ENCODE measurements at places on chromosomes 1 and 21. TPM values are rescaled to one million over a fixed set of nuclear protein-coding genes. Genes with fewer than 3 reads are reported as not detected.

Gene MFSD2A
- total RNA-seq, result 0.37 TPM

Gene HSPA6
- total RNA-seq, result 3.1 TPM

Gene B3GALT5
- total RNA-seq, result 0.05 TPM

Gene ZNF281
- total RNA-seq, result 18.4 TPM

Gene VPS13D
- total RNA-seq, result 14.5 TPM

- H3K36me3 ChIP-seq, result no peaks in the 10 kb centered on the region
- H3K27ac ChIP-seq, result peak overlapping the region; percentile 99
- H3K4me3 ChIP-seq, result peak overlapping the region; percentile 82
- H3K4me1 ChIP-seq, result peaks cover 49% of the 10 kb centered on the region
- H3K27me3 ChIP-seq, result no peaks in the 10 kb centered on the region
Measured at GRCh38 chr1:154405747-154406571, 816 bp downstream of the IL6R start.

DNA sequence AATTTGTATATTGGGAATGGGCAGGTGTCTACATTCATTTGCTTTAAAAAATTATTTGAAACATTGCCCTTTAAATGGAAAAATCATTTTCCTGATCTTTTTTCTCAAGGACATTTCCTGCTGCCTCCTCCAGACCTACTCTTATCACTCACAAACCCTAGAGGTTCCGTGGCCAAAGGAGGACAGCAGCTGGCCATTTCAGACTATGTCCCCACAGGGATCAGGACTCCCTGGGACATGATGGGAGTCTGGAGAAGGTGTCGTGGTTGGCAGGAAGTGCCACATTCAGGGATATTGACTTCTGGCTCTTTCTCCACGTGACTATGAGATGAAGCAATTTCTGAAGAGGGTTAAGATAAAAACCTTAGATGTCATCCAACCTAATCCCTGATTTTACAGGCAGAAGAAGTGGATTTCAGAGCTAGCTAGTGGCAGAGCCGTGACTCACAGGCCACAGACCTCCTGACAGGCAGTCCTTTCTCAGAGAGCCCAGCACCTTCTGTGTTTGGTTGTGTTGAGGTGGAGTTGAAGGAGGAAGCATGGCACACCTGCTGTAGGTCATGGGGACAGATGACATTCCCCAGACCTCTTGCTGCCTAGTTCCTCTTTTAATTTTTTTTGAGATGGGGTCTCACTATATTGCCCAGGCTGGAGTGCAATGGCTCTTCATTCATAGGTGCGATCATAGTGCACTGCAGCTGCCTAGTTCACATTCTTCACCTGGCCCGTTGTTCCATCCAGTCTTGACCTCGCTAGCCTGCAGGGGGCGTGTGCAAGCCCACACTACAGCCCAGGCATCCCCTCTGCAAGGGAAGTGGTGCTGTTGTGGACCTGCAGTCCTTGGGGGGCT lies 25.5 kb upstream of the IL10 start:
- DNase-seq, result no peak
- no peak overlapping the region for H3K4me3 ChIP-seq
- no peaks in the 10 kb centered on the region for H3K36me3 ChIP-seq
- H3K27me3 ChIP-seq, result no peaks in the 10 kb centered on the region
- no peak overlapping the region for H3K27ac ChIP-seq

DNA sequence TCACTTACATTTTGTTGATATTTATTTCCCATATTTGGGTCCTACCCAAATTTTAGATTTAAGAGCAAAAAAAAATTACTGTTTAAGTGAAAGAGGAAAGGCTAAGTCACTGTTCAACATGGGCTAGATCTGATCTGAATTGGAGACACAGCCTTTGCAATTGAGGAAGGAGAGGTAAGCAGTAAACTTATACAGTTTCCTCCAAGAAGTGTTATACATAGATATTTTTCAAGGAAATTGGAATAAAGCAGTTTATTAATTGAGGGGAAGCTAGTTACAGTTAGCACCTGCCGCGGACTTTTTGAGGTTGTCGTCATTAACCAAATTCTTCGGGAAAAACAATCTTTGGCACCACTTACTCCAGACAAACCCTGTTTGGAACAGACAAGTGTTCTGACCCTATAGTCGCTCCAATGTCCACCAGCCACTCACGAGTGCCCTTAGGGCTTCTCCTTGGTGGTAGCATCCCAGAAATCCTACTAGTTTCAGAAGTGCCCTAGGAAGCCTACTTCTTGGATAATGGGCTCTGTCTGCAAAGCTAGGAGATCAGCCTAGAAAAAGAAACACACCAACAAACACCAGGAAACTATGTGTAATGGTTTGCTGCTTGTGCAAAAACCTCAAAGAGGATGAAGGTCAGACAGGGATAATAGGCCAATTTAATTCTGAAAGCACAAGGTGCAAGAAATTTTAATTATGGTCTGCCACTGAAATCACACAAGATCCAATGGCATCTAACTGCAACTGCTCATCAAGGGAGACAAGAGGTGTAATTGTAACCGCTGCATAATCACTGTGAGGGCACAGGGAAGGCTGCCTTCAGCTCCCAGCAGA lies 2.5 kb downstream of the WLS start:
- no peak for DNase-seq
- H3K27me3 ChIP-seq, result no peaks in the 10 kb centered on the region
- H3K4me1 ChIP-seq, result peaks cover 7% of the 10 kb centered on the region
- H3K4me3 ChIP-seq, result no peak overlapping the region

DNA sequence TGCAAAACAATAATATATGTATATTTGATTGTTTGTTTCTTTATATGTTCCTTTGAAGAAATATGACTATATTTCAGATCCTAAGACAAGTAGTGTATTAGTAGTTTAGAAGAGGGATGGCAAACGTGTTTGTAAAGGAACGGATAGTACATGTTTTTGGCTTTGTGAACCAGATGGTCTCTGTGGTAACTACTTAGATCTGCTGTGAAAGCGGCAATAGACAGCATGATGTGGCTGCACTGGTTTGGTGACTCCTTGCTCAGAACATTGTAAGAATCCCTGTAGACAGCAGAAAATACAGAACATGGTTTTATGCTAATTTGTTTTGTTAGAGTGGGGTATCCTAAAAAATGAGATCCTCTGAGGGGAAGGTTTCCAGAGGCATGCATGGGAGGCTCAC lies 3.1 kb downstream of the ACADM start:
- no peak for DNase-seq
- H3K27ac ChIP-seq, result no peak overlapping the region
- H3K27me3 ChIP-seq, result no peaks in the 10 kb centered on the region
- peaks cover 14% of the 10 kb centered on the region for H3K4me1 ChIP-seq
- H3K36me3 ChIP-seq, result peaks cover 1% of the 10 kb centered on the region

GRCh38 chr1:217602380-217602779 lies 28.5 kb downstream of the GPATCH2 start:
- no peak for DNase-seq
- H3K4me1 ChIP-seq, result no peaks in the 10 kb centered on the region
- H3K36me3 ChIP-seq, result no peaks in the 10 kb centered on the region
- no peak overlapping the region for H3K4me3 ChIP-seq
- H3K27me3 ChIP-seq, result no peaks in the 10 kb centered on the region
- H3K27ac ChIP-seq, result no peak overlapping the region

DNA sequence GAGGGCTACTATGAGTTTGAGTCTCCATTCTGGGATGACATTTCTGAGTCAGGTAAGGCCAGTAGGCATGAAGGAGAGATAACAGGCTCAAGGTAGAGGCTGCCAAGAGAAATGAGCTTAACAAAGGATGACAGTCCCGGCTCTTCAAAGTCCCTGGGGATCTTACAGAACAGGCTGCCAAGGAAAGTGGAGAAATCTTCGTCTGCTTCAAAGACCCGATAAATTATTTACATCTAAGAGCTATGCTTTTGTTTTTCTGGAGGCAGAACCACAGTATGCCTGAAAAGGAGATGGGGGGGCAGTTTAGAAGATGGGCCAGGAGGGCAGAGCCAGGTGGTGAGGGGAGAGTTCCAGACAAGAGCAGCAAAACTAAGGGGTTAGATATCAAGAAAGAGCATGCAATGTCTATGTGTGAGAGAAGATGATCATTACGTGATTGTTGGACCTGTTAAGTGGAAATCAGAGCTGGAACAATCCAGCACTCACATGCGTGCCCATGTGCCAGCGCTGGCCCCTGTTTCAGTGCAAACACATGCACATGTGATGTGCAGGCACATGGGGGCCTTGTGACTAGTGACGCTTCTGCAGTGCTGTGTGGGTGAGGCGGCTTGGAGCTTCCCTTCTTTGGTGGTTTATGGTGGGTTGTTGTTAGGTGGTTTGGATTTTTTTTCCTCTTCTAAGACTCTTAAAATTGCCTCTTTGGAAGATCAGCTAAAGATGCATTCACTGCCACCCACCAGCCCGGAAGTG lies 25.7 kb downstream of the CAMK1G start:
- no peaks in the 10 kb centered on the region for H3K36me3 ChIP-seq
- DNase-seq, result no peak
- no peak overlapping the region for H3K4me3 ChIP-seq
- H3K27me3 ChIP-seq, result peaks cover 3% of the 10 kb centered on the region
- H3K4me1 ChIP-seq, result peaks cover 6% of the 10 kb centered on the region

- no peak overlapping the region for H3K27ac ChIP-seq
- H3K4me3 ChIP-seq, result no peak overlapping the region
- no peak for DNase-seq
- no peaks in the 10 kb centered on the region for H3K4me1 ChIP-seq
- H3K36me3 ChIP-seq, result peaks cover 6% of the 10 kb centered on the region
Measured at GRCh38 chr1:21608798-21609197, 60.4 kb downstream of the RAP1GAP start.

- no peak overlapping the region for H3K4me3 ChIP-seq
- no peaks in the 10 kb centered on the region for H3K4me1 ChIP-seq
- no peaks in the 10 kb centered on the region for H3K36me3 ChIP-seq
- H3K27ac ChIP-seq, result no peak overlapping the region
Measured at GRCh38 chr1:227924833-227925574, 22.7 kb downstream of the WNT9A start.

DNA sequence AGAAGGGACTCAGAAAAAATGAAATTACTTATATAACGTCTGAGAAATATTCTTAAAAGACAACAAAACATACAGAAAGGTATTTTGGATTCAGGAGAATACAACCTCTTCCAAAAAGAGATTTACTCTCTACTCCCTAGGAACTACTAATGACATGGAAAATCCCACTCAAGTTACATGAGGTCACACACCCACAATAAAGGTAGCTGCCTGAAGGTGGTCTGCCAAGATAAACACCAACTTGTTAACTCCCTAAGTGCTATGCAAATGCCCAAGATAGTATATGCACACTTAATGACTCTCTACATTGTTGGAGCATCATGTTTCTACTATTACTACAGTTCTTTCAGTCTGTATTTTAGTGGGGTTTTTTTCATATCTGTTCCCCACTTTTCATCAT lies 26.5 kb downstream of the RERE start:
- no peak for DNase-seq
- H3K36me3 ChIP-seq, result no peaks in the 10 kb centered on the region
- H3K4me3 ChIP-seq, result no peak overlapping the region
- H3K27ac ChIP-seq, result no peak overlapping the region

DNA sequence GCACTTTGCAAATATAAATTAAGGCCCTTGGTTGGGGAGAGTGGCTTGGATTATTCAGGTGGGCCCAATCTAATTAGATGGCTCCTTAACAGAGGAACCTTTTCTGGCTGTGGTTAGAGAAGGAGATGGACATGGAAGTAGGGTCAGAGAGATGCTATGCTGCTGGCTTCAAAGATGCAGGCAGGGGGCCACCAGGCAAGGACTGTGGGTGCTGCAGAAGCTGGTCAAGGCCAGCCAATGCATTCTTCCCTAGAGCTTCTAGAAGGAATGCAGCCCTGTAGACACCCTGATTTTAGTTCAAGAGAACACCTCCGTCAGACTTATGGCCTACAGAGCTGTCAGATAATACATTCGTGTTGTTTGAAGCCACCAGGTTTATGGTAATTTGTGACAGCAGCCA lies 3.7 kb upstream of the TMEM9 start:
- H3K4me3 ChIP-seq, result no peak overlapping the region
- H3K4me1 ChIP-seq, result peaks cover 13% of the 10 kb centered on the region
- H3K36me3 ChIP-seq, result no peaks in the 10 kb centered on the region
- no peak for DNase-seq
- no peak overlapping the region for H3K27ac ChIP-seq

- no peaks in the 10 kb centered on the region for H3K36me3 ChIP-seq
- H3K4me3 ChIP-seq, result no peak overlapping the region
- no peak for DNase-seq
- H3K27me3 ChIP-seq, result no peaks in the 10 kb centered on the region
- no peak overlapping the region for H3K27ac ChIP-seq
- H3K4me1 ChIP-seq, result no peaks in the 10 kb centered on the region
Measured at GRCh38 chr1:171636141-171636540, 14.1 kb downstream of the MYOCOS start.
